ENCODE measurements at places on chromosomes 1 and 21.
A peak's percentile ranks its signal among the peaks of the same experiment; 100 is the strongest.

GRCh38 chr1:63414691-63415365, 47.4 kb downstream of the ALG6 start:
- no peak for DNase-seq

DNA sequence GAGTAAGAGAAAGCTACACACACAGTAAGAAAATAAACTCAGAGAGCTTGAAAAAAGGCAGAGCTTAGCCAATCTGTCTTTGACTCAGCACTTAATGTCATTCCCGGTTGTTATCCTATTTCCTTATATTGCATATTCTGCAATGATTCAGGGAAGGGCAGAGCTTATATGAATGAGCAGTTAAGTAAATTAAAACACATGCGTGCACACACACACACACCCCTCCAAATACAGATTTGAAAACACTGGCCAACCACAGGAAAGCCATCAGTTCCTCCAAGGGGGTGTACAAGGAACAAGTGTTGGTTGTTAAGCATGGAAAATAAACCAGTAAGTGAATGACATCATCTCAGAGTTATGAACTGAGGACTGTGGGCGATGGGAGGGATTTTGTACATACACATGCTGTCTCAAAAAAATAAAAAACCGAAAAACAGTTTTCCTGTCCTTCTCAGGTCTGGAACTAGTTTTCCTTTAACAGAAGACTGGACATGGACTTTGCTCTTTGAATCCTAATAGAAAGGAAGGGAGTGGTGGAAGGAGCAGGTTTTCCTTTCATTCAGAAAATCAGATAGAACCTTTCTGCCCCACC, 1.0 kb downstream of the IQGAP3 start:
- DNase-seq, result no peak

DNA sequence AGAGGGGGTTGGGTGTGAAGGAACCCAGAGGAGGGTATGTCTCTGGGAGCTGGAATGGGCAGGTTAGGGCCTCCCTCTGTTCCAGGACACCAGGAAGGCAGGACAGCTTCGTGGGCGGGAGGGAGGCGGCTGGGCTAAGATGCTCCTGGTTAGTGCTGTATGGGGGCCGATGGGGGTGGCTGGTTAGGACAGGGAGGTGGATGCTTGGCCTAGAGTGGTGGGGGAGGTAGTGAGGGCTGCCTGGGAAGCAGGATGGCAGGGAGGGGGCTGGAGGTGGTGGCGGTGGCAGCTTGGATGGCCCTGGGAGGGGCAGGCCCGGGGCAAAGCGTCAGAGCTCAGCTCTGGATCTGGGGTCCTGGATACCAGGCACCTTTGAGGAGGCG, 6.2 kb upstream of the MMP23B start:
- no peak for DNase-seq

- DNase-seq, result no peak
These were observed 27.8 kb upstream of the ZNF281 start for GRCh38 chr1:200437556-200438203.

DNA sequence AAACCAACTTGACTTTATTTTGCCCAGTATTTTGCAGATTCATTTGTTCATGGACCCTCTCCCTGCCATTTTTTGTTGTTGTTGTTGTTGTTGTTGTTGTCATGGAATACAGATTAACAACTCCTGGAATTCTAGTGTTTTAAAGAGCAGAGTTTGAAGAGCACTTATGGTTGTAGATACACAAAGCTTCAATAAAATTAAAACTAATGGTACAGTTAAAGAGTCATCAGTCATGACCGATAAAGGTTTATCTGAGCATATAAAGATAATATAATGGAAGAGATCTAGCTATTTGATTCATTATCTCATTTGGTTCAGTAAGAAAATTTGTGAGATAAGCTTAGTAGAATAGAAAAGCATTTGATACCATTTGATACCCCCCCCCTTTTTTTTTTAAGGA, 21.8 kb downstream of the NEK7 start:
- no peak for DNase-seq

GRCh38 chr1:32447469-32448185, 17.2 kb upstream of the ZBTB8B start:
- no peak for DNase-seq

DNA sequence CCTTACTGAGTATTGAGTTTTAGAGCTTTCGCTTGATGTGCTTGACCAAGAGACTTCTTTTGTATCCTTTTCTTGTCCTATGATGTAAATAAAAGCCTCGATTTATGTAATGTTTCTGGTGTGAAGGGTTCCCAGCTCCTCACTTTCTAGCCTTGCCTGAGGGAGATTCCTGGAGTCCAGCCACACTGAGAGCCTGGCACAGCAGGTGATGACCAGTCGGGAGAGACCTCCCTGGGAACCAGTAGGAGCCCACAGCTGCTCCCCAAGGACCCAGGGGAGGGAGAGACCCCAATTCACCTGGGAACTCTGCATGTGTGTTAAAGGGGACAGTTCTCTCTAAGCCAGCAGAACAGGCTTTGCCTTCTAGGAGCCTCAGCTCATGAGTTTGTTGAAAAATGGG, 8.9 kb downstream of the C1orf115 start:
- DNase-seq, result no peak

DNA sequence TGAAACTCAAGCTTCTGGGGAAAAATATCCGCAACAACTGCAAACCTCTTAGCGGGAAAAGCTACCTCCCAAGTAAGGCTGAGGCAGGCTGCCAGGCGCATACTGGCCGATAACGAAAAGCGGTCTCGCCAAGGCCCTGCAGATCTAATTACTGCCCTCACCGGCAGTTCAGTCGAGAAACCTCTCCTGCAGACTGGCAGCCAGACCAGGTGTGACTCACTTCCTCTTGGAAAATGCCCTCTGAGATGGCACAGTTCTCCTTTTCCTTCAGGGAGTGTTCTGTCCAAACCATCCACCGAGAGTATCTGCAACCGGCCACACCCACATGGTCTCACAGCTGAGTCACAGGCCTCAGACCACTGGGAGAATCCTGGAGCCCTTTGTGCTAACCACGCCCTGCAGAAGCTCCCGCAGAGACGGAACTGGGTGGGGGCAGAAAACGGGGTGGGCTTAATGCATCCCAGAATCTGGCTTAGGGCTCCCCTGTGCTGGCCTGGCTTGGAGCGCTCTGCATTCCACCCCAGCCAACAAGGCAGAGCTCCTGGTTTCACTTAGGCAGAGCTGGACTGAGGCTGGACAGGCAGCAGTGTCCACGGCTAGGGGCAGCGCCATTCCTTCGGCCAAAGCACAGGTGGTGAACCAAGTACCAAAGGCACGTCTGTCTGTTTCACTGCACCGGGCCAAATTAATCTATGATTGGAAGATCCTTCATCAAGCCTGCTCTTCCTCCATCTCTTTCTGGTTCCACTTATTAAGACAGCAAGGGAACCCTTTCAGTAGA, 1.2 kb downstream of the S100A10 start:
- DNase-seq, result peak; percentile 51

- DNase-seq, result no peak
These were observed 72.9 kb downstream of the IFI44 start for GRCh38 chr1:78722521-78722920.
